ENCODE measurements at places on chromosomes 13 and 19.

DNA sequence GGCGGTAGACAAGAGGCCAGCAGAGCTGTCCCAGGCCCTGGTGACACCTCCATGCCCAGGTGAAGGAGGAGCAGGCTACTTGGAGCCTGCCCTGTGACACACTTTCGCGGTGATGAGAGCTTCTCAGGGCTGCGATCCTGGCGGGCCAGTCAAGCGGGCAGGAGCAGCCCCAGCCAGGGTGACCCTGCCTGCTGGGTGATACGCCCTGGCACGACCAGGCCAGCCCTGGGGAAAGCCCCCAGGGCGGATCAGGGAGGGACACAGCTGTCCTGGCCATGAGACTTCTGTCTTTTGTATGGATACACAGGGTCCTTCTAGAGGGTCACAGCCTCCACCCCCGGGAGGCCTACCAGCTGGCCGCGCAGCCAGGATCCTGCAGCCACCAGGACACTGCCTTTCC lies 13.1 kb downstream of the DNM2 start:
- no peak for DNase-seq

- DNase-seq: no peak
These were observed 1.9 kb upstream of the MEF2B start for GRCh38 chr19:19171821-19172532.

- no peak for DNase-seq
These were observed 57.5 kb downstream of the SLC7A1 start for GRCh38 chr13:29537736-29538651.

DNA sequence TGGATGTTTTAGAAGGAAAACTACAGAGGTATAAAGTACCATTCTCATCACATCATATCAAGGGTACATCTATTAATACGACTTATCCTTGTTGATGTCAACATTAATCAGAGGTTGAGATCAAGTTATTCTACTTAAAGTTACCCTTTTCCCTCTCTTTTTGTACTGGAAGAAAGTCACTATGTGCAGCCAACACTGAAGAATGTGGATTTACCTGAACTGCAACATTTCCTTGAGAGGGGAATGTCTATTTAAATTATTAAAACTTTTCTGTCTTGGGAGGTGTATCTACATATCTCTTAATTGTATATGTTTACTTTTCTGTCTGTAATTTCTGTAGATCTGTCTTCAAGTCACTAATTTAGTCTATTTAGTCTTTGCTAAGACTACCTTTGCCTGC lies 2.5 kb upstream of the FBXL3 start:
- DNase-seq: no peak

DNA sequence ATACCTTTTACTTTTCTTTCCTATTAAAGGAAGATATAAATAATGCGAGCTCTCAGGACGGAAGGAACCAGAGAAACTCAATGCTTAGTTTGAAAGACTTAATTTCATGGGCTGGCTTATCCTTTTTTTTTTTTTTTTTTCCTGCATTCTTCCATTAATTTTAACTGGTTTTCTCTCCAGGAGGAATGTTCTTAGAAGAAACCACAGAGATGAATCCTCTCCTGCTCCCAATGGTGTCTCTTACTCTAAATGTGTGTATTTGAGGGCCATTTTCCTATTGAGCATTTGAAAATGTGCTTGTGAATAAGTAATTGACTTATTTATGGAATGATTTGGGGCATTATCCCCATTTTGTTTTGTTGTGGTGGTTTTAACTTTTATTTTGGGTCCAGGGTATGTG lies 494.9 kb downstream of the FOXO1 start:
- DNase-seq: no peak

GRCh38 chr13:30241532-30241931 lies 65.8 kb downstream of the KATNAL1 start:
- DNase-seq: no peak

- no peak for DNase-seq
These were observed 396.9 kb upstream of the SLITRK1 start for GRCh38 chr13:84279166-84279565.

DNA sequence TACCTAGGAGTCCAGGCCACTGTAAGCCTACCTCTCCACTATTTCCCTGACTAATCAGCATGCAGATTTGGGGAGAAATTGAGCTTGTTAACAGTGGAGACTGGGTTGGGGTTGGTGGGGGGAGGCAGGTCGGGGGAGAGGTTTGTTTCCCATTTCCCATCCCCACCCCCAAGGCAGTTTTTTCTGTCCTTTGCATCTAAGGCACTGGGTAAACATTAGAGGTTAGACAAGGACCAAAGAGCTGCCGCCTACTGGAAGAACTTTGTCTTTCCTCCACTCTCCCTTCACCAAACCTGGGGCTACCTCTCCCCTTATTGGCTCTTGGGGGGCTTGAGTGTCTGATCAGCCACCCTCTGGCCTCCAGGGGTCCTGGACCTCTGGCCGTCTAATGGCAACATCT lies 953 bp downstream of the KCNN4 start:
- DNase-seq: no peak

- DNase-seq: no peak
These were observed 97.0 kb downstream of the DCT start for GRCh38 chr13:94382517-94382916.

DNA sequence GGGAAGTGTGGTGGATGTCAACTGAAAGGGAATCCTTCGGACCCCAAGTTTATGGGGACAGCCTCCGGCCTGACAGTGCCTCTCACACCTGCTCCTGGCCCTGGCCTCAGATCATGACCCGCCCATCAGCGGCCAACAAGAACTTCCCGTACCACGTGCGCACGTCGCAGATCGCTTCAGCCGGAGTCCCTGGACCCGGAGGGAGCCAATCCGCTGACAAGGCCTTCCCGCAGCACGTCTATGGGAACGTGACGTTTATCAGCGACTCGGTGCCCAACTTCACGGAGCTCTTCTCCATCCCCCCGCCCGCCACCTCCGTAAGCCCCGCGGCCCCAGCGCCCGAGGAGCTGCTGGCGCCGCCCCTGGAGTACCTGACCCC lies 2.0 kb upstream of the MEGF8 start:
- DNase-seq: no peak

GRCh38 chr13:84029396-84029795 lies 147.1 kb upstream of the SLITRK1 start:
- no peak for DNase-seq

- DNase-seq: no peak
These were observed 12.5 kb downstream of the DOCK9 start for GRCh38 chr13:98965325-98965724.

DNA sequence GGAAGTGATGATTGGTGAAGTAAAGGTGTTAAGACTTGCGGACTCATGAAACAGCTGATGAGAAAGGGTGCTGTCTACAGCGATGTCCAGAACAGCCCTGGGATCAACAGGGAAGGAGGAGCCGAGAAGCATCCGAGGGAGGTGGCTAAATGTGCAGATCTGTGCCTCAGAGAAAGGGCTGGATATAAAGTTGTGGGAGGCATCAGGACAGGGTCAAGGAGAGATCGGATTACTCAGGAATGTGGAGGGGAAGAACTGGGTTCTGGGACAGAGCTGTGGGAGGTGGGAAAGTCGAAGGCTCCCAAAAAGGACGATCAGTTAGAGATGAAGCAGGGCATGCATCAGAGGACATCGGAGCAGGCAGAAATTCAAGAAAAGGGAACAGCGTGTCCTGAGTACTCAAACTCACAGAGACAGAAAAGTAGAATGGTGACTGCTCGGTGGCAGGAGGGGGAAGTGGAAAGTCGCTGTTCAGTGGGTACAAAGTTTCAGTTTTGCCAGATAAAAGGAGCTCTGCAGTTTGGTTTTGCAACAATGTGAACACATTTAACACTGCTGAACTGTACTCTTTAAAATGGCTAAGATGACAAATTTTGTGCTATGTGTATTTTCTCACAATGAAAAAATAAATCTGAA lies 1.9 kb downstream of the SIGLEC14 start:
- no peak for DNase-seq

GRCh38 chr19:2722541-2723344 lies 1.6 kb upstream of the DIRAS1 start:
- no peak for DNase-seq

DNA sequence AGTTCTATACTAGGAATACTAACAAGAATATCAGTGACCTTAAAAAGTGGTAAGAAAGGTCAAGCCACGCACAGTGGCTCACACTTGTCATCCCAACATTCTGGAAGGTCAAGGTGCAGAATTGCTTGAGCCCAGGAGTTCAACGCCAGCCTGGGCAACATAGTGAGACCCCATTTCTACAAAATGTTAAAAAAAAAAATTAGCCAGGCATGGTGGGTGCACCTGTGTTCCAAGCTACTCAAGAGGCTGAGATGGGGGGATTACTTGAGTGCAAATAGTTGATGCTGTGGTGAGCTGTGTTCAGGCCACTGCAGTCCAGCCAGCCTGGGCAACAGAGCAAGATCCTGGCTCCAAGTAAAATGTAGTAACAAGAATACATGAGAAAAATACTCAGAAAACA lies 61.8 kb downstream of the PCDH9 start:
- no peak for DNase-seq

GRCh38 chr13:47472516-47472915 lies 528.6 kb downstream of the SUCLA2 start:
- no peak for DNase-seq

DNA sequence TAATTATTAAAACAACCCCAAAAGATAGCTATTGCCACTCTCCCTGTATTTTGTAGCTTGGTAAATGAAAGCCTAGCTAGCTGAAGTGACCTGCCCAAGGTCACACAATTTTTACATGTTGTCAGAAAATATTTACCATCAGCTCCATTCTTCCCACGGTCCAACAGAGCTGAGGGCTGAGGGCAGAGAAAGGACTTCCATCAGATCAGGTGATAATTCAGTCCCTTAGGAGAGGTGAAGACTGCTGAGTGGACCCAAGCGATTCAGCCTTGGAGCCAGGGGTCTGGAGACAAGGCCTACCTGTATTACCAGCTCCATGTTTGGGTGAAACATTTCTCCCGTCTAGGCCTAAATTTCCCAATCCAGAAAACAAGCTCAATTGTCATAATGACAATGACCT lies 149.5 kb upstream of the TSHZ3 start:
- no peak for DNase-seq

DNA sequence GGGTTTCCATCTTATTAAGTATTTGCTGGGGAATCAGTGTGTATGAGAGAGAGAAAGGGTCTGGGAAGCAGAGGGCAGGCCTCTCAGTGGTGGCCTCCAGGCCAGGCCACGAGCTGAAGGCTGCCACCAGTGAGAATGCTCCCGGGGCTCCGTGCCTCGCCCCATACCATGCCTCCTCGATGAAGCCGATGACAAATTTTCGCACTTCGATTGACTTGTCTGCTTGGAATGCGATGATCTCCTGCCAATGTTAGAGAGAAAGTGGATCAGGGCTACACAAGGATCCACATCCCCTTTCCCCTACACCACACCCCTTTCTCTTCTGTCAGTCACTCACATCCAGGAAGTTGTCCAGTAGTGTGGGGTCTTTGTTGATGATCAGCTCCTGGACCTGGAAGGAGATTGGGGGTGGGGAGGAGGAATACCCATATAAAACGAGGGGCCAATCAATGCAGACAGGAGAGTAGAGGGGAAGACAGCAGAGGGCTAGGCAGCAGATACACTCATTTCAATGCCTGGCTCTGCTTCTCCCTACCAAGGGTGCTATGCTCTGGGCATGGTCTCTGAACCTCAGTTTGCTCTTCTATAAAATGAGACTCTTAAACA lies 10.7 kb downstream of the SYMPK start:
- DNase-seq: no peak

DNA sequence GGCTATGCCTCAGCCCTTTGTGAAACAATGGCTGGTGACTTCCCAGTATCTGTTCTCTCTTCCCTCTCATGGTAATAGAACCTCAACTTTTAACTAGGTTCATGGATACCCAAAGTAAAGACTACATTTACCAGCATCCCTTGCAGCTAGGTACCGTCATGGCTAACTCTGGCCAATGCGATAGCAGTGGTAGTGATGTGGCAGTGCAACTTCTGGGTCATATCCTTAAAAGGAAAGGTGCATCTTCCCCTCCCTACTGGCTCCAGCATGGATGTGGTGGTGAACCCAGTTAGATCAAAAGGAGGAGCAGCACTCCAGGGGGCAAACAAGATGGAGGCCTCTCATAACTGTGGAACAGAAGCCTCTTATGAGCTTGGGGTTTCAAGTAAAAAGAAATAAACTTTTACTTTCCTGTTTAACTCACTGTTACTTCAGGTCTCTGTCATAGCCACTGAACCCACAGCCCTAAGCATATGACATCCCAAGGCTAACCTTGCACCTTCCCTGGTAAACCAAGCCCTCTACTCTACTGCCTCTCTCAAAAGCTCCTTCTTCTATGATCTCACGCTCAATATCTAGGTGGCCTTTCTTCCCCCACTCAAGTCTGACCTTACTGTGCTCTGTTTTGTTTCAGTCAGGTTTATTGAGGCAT lies 104.4 kb downstream of the DOCK9 start:
- no peak for DNase-seq

GRCh38 chr13:51532736-51533197 lies 51.5 kb upstream of the WDFY2 start:
- DNase-seq: no peak

- DNase-seq: no peak
These were observed 1465.0 kb downstream of the EFNB2 start for GRCh38 chr13:105070452-105070851.

GRCh38 chr13:81211713-81212112 lies 870.8 kb upstream of the SPRY2 start:
- no peak for DNase-seq

GRCh38 chr19:48571378-48572162 lies 19.6 kb downstream of the SULT2B1 start:
- no peak for DNase-seq

DNA sequence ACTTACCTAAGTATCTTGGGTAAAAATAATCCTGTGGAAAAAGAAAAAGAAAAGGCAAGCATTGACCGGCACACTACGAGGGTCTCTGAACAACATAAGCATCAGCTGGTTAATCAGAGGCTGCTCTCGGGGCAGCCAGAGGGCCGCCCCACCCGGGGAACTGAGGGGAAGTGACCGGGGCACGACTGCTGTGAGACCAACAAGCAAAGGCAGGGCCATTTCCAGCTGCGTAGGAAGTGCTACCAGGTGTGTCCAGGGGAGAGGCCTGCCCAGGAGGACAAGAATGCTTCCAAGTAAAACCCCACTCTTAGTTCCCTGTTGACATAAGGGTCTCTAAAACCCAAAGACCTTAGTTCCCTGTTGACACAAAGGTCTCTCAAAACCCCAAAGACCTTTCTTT lies 15.9 kb downstream of the GAS6 start:
- no peak for DNase-seq

- no peak for DNase-seq
These were observed 8.9 kb upstream of the GDF15 start for GRCh38 chr19:18377026-18377425.

DNA sequence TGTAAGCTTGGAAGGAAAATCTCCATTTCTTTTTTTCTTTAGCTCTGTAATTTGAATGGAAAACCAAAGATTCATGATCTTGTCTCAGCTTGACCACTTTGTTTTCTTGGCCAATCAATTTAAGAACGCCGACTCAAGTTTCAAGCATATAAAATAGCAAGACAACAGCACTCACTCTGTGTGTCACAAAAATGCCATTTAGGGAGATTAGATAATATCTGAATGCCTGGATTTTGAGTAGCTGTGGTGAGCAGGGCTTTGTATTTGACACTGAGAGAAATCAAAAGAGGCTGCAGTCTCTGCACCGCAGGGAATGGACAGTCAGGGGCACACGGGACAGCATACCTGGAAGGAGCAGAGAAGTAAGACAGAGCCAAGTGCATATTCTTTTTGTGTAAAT lies 209.5 kb upstream of the SLC10A2 start:
- no peak for DNase-seq

GRCh38 chr19:28500982-28501630 lies 711.8 kb downstream of the UQCRFS1 start:
- no peak for DNase-seq
